ENCODE measurements at places on chromosomes 12 and 14. TPM values are rescaled to one million over a fixed set of nuclear protein-coding genes. Genes with fewer than 3 reads are reported as not detected.

- no peak for DNase-seq
Measured at GRCh38 chr12:123502163-123502704, 31.3 kb downstream of the RILPL1 start.

- DNase-seq: no peak
Measured at GRCh38 chr12:5689773-5690172, 255.3 kb downstream of the ANO2 start.

DNA sequence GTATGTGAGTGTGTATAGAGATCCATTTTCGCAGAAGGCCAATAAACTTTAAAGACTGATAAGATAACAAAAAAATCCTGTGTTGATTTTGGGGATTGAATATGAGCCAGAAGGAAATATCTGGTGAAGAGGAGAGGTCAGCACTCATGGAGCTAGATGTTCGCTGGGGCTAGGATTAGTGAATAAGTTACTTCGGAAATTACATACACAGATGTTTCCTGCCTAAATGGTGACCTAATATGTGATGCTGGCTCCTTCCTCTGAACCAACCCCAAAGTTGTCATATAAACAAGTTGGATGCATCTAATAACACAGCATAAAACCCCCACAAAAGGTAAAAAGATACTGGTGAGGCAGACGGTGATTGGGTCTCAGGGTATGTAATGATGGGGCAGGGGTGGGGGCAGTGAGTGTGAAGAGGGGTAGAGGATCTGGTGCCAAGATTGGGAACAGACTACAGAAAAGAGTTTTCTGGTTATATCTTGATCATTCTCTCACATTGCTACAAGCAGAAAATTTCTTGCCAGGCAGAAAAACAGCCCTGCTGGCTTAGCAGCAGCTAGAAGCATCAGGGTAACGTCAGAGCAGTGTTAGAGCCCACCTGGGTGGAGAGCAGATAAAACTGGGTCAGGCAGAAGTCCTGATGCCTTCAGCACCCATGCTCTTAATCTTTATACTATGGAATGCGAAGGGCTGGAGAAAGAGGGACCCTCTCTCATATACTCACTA, 140.4 kb upstream of the GZMB start:
- no peak for DNase-seq

- DNase-seq: peak; percentile 67
Measured at GRCh38 chr14:103679351-103679750, 35.9 kb downstream of the XRCC3 start.

DNA sequence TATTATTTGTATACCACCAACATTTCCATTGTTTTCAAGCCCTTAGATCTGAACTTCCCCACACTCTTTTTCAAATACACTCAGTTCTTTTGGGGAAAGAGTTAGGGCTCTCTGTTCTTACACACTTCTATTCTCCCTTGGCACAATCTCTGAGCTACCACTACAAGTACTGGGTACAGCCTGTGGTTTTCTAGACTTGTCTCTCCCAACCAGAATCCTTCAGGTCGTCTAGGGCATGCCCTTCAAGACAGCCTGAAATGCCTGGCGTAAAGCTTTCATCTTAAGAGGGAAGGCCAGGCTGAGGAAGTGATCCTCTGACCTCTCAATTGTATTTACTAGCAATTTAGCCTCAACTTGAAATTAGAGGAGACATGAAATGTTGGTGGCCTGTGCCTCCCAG, 1442.0 kb downstream of the AACS start:
- DNase-seq: no peak

DNA sequence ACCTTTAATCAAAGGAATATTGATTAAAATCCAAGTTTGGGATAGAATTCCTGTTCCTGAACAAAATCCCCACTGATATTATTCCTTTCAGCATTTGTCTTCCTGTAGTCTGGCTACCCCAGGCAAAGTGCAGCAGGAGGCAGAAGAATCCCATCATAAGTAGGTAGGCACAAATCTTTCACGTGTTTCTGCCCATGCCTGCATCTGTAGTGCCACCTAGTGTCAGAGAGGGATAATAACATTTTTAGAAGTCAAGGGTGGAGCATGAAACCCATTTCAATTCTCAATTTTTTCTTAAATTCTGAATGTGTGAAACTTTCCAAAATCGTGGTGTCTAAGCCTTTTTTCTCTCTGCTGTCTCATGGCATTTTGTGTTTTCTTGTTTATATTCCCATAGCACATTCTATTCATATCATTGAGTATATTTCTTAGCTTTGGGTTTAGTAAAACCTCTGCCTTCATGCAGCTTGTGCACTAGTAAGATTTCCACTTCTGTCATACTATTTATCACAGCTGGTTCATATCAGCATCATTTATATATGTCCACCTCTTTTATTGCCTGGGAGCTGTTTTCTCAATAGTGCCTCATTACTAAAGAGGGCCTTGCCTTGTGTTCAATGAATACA, 47.8 kb upstream of the RERG start:
- DNase-seq: peak; percentile 83

Gene RASSF3
- 37.7 TPM for total RNA-seq

Gene EPYC
- not detected for total RNA-seq

Gene KITLG
- 5.7 TPM for total RNA-seq

Gene TMEM179
- 0.58 TPM for total RNA-seq

Measured in A673 (cell line).